Uterus (tissue), 4 donors: ENCODE measurements at places on chromosomes 13 and 19.

DNA sequence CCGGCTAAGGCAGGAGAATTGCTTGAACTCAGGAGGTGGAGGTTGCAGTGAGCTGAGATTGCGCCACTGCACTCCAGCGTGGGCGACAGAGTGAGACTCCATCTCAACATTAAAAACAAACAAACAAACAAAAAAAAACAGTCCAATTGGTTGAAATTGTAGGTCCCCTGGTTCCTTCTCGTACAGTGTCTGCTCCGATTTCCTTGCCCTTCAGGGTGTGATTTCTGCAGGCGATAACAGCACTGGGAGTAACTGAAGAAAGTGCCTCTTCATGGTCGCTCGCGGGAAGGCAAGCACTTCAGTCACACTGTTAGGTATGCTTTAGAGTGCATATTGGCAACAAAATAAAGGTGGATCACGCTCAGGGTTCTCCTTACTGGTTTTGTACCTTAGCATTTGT, 39.7 kb downstream of the TPT1 start:
- no peaks in the 10 kb centered on the region for H3K4me1 ChIP-seq
- no peak overlapping the region for H3K27ac ChIP-seq
- no peaks in the 10 kb centered on the region for H3K36me3 ChIP-seq

DNA sequence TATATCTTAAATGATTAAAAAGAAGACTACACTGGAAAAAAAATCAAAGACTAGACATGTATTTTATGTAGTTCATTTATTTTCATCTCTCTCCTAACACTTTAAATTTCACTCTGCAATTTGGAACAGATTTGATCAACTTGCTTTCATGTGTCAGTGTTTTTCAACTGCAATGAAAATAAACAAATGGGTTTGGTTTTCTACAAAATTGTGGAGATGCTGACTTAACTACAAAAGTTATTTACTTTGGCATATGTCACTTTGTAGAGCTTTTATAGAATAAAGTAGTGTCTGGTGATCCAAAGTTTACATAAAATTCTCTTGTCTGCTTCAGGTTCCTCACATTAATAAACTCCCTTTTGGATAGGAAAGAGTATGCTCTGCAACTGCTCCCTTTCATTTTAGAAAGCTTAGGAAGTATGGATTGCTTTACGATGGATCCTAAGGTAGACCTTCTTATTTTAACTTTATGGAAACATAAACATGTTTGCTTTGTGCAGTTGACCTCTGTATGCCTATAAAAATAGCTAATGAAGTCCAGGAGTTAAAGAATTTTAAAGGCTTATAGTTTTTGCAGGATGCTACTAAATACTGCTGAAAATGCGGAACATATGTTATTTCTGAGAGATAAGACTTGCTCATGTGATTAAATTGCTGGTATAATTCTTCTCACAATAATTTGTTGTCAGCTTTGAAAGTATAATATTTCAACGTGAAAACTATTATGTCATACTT, 815.9 kb downstream of the PCDH9 start:
- H3K36me3 ChIP-seq: no peaks in the 10 kb centered on the region
- H3K4me3 ChIP-seq: no peak overlapping the region
- no peaks in the 10 kb centered on the region for H3K27me3 ChIP-seq
- DNase-seq: no peak
- H3K4me1 ChIP-seq: no peaks in the 10 kb centered on the region
- H3K27ac ChIP-seq: no peak overlapping the region

- no peak overlapping the region for H3K4me3 ChIP-seq
- H3K36me3 ChIP-seq: no peaks in the 10 kb centered on the region
- no peak for DNase-seq
- H3K27ac ChIP-seq: no peak overlapping the region
- no peaks in the 10 kb centered on the region for H3K4me1 ChIP-seq
These were observed 128.0 kb downstream of the TRPC4 start for GRCh38 chr13:37741536-37741935.

GRCh38 chr19:18425515-18426415, 6.6 kb downstream of the SSBP4 start:
- H3K4me1 ChIP-seq: peaks cover 32% of the 10 kb centered on the region
- DNase-seq: peak; percentile 82
- peak overlapping the region; percentile 86 for H3K27ac ChIP-seq
- no peaks in the 10 kb centered on the region for H3K27me3 ChIP-seq
- H3K36me3 ChIP-seq: no peaks in the 10 kb centered on the region

GRCh38 chr19:47511128-47511517, 3.7 kb downstream of the NAPA start:
- H3K36me3 ChIP-seq: no peaks in the 10 kb centered on the region
- peak overlapping the region; percentile 95 for H3K27ac ChIP-seq
- peaks cover 30% of the 10 kb centered on the region for H3K4me1 ChIP-seq
- H3K4me3 ChIP-seq: peak overlapping the region; percentile 0

- no peak overlapping the region for H3K4me3 ChIP-seq
- no peak for DNase-seq
- H3K36me3 ChIP-seq: no peaks in the 10 kb centered on the region
- H3K27me3 ChIP-seq: no peaks in the 10 kb centered on the region
These were observed 69.1 kb upstream of the FLT1 start for GRCh38 chr13:28564030-28564429.

DNA sequence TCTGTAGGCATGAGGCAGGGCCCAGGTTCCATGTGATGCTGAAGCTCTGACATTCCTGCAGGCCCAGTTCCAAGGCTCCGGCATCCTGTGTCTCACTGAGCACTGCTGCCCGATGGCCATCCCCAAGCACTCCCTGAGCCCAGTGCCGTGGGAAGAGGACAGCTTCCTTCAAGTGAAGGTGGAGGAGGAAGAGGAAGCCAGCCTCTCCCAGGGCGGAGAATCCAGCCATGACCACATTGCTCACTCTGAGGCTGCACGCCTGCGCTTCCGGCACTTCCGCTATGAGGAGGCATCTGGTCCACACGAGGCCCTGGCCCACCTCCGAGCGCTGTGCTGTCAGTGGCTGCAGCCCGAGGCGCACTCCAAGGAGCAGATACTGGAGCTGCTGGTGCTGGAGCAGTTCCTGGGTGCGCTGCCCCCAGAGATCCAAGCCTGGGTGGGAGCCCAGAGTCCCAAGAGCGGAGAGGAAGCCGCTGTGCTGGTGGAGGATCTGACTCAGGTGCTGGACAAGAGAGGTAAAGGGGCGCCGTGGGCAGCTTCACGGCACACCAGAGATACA, 8.0 kb downstream of the ZSCAN22 start:
- H3K4me1 ChIP-seq: no peaks in the 10 kb centered on the region
- no peaks in the 10 kb centered on the region for H3K36me3 ChIP-seq
- H3K27me3 ChIP-seq: no peaks in the 10 kb centered on the region
- no peak for DNase-seq

DNA sequence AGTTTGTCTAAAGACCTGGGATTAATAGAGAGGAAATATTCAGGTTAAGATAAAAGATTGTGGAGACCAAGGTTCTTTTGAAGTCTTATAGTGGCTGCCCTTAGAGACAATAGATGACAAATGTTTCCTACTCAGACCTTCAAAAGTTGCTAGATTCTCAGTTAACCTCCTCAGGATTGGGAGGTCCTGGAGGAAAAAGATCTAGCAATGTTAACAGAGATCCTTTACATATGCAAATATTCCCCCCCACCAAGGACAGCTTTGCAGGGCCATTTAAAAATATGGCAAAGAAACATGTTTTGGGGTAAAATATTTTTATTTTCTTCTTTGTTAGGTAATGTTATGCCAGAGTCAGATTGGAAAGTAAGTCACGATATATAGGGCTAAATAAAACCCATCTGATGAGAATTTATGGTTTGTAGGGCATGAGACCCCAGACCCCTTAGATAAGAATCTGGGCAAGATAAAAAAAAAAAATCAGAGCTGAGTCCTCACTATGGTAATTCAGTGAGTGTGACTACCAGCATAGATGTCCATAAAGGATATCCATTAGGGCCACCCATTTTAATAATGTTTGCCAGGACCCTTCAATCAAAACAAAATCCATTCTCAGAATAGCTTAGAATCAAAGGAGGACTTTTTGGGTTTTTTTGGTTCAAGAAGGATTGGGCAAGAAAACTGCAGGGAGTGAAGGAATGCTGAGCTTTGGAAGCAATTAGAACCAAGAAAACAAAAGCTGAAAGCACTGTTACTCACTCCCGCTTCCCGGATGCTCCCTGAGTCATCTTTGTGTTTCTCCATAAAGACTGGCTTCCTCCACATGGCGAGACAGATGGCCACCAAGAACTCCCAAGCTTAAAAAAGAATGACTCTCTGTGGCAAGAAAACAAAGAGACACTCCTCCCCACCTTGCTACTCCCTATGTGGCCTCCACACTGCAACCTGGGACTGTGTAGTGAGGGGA, 28.2 kb downstream of the VSTM1 start:
- no peaks in the 10 kb centered on the region for H3K27me3 ChIP-seq
- no peaks in the 10 kb centered on the region for H3K4me1 ChIP-seq
- no peak for DNase-seq

- H3K36me3 ChIP-seq: no peaks in the 10 kb centered on the region
- no peaks in the 10 kb centered on the region for H3K27me3 ChIP-seq
- no peak overlapping the region for H3K27ac ChIP-seq
These were observed 2104.9 kb downstream of the PCDH9 start for GRCh38 chr13:65125236-65125635.

DNA sequence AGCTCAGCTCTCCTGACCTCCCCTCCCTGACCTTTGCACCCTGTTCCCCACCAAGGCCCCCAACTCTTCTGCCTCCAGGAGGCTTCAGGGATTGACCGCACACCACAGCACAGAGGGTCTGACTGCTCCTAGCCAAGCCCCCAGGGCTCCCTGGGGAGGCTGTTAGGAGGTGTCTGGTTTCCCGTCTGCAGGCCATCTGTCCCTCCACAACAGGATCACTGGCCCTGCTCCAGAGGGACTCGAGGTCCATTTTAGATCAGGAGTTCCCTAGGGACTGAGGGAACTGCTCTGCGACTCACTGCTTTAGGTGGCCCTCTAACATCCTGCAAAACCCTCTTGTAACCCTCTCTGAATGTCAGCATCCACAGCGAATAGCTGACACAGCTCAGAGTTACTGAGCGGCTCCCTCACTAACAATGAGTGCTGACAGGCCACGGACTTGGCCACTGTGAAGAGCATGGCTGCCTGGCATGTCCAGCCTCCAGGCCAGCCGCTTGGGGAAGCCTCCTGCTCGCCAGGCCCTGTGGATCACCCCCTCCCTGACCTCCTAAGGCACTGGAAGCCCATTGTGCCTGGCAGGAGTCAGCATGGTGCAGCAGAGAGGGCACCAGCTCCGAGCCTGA, 17.7 kb downstream of the GRIK5 start:
- DNase-seq: no peak
- no peaks in the 10 kb centered on the region for H3K36me3 ChIP-seq
- no peak overlapping the region for H3K4me3 ChIP-seq
- H3K27ac ChIP-seq: no peak overlapping the region
- no peaks in the 10 kb centered on the region for H3K27me3 ChIP-seq

DNA sequence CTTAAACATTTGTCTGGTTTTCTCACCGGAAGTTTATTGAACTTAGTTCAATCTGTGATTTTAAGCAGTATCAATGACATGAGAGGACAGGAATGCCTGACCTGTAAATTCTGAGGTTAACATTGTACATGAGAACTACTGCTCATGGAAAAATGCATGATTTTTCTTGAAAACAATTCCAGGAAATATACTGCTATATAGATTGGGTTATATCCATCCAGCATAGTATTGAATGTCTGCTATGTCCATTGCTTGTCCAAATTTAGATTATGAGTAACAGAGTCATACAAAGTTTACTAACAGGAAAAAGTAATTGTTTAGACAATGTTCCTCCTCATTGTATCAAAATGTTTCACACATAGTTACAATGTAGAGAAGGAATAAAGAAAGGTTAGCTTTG, 606.8 kb downstream of the DACH1 start:
- H3K36me3 ChIP-seq: no peaks in the 10 kb centered on the region
- DNase-seq: no peak
- no peak overlapping the region for H3K27ac ChIP-seq
- no peaks in the 10 kb centered on the region for H3K4me1 ChIP-seq
- no peak overlapping the region for H3K4me3 ChIP-seq
- H3K27me3 ChIP-seq: no peaks in the 10 kb centered on the region

DNA sequence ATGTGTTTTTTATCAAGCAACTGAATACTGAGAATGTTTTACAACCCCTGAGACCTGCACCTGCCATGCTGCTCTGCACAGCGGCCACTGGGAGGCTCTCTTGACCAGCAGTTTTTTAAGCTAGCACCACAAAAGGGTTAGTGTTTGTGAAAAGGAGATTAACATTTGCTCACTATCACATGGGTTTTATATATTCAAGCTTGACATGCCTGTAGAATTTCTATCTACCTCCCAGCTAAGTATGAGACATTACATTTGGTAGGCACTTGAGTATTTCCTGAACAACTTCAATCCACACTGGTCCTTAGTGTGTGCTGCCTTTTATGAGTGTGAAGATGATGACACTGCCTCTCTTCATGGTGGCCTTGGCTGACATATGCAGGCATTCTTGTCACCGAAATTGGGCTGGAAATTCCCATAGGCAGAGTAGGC, 1238.9 kb downstream of the UQCRFS1 start:
- no peak overlapping the region for H3K4me3 ChIP-seq
- H3K36me3 ChIP-seq: no peaks in the 10 kb centered on the region
- H3K4me1 ChIP-seq: no peaks in the 10 kb centered on the region
- DNase-seq: no peak
- no peak overlapping the region for H3K27ac ChIP-seq
- no peaks in the 10 kb centered on the region for H3K27me3 ChIP-seq

GRCh38 chr13:95624020-95624419, 20.5 kb downstream of the DZIP1 start:
- H3K4me3 ChIP-seq: no peak overlapping the region
- no peaks in the 10 kb centered on the region for H3K4me1 ChIP-seq
- no peaks in the 10 kb centered on the region for H3K36me3 ChIP-seq
- no peak for DNase-seq
- no peaks in the 10 kb centered on the region for H3K27me3 ChIP-seq

- peaks cover 17% of the 10 kb centered on the region for H3K4me1 ChIP-seq
- H3K4me3 ChIP-seq: no peak overlapping the region
- no peaks in the 10 kb centered on the region for H3K27me3 ChIP-seq
- H3K36me3 ChIP-seq: no peaks in the 10 kb centered on the region
- H3K27ac ChIP-seq: no peak overlapping the region
These were observed 2.7 kb upstream of the RPS16 start for GRCh38 chr19:39438270-39438934.

DNA sequence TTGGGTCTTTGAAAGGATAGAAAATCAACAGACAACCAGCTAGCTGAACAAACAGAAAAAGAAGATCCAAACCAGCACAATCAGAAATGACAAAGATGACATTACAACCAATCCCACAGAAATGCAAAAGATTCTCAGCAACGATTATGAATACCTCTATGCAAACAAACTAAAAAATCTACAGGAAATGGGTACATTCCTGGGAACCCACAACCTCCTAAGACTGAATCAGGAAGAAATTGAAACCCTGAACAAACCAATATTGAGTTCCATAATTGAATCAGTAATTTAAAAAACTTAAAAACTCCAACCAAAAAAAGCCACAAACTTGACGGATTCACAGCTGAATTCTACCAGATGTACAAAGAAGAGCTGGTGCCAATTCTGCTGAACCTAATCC, 20.9 kb upstream of the C1QTNF9B start:
- DNase-seq: no peak
- H3K4me3 ChIP-seq: no peak overlapping the region
- no peaks in the 10 kb centered on the region for H3K36me3 ChIP-seq
- no peaks in the 10 kb centered on the region for H3K4me1 ChIP-seq
